ENCODE measurements at places on chromosomes 7 and 10.

DNA sequence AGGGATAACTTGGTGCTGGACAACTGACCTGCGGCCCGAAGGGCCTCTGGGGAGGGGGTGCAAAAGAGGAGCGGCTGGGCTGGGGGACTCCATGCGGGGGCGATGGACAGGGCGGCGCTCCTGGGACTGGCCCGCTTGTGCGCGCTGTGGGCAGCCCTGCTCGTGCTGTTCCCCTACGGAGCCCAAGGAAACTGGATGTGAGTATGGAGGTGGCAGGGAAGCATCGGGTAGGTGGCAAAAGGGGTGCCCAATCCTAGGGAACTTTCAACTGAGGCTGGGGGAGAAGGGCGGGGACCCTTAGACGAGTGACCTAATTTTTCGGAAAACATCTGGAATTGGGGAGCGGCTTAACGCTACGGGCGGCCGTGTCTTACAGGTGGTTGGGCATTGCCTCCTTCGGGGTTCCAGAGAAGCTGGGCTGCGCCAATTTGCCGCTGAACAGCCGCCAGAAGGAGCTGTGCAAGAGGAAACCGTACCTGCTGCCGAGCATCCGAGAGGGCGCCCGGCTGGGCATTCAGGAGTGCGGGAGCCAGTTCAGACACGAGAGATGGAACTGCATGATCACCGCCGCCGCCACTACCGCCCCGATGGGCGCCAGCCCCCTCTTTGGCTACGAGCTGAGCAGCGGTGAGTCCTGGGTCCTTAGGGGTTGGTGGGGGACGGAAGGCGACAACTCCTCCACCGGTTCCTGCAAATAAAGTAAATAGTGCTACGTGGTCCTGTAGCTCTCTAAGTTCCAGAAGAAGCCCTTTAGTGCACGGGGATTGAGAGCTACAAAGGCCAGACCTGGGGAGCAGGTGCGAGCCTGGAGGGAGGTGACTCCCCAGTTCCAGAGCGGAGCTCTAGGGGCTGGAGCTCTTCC is 622 bp downstream of the WNT16 start:
- DNase-seq = no peak

- no peak for DNase-seq
These were observed 56.9 kb downstream of the ZNF92 start for GRCh38 chr7:65430344-65431186.

DNA sequence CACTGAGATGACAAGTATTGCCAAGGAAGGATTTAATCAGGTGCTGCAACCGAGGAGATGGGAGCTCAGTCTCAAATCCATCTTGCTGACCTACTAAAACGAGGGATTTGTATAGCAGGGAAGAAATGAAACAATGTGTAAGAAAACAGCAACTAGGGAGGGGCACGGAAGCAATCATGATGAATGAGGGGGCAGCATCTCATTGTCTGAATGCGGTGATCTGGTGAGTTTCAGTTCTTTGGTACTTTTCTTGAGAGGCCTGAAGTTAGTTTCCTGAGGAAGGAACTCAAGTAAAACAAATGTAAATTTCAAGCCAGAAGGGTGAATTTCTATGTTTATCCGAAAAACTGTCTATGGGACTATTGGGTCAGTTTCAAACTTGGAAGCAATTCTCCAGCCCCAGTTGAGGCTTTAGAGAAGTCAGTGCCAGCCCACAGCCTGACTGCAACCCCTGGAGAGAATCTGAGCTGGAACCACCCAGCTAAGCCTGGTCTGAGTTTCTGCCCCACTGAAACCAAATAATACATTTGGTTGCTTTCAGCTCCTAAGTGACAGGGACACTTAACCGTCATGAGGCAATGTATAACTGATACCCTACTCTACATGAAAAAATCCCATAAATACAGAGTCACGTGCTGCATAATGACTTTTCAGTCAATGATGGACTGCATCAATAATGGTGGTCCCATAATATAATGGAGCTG is 45.8 kb upstream of the TNS3 start:
- no peak for DNase-seq

GRCh38 chr7:149770728-149771636 is 2.4 kb downstream of the ZNF467 start:
- no peak for DNase-seq

- peak; percentile 3 for DNase-seq
These were observed 11.5 kb downstream of the AQP1 start for GRCh38 chr7:30923009-30923773.

DNA sequence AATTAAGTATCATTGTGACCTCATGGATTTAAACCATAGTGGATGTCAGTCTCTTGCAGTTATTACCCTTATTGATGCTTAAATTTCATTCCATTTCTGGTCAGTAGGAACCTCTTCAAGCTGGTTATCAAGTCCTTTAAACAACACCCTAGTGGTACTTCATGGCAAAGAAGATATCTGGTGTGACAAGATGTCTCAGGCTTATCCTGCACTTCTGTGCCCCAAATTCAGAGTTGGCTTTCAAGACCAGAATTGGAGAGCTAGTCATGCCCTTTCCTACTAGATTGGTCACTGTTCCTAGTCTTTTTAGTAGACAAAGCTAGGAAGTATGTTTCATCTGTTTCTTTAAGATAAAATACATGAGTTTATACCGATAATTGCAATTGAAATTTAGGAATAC is 54.9 kb downstream of the KMT2E start:
- no peak for DNase-seq

- no peak for DNase-seq
These were observed 132.4 kb downstream of the CDK14 start for GRCh38 chr7:90728568-90728967.

GRCh38 chr10:10209167-10209566 is 808.5 kb upstream of the CELF2 start:
- DNase-seq = no peak

- no peak for DNase-seq
These were observed 346.6 kb upstream of the BMPER start for GRCh38 chr7:33558549-33559323.

GRCh38 chr7:27917774-27918314 is 177.9 kb downstream of the TAX1BP1 start:
- DNase-seq = no peak

DNA sequence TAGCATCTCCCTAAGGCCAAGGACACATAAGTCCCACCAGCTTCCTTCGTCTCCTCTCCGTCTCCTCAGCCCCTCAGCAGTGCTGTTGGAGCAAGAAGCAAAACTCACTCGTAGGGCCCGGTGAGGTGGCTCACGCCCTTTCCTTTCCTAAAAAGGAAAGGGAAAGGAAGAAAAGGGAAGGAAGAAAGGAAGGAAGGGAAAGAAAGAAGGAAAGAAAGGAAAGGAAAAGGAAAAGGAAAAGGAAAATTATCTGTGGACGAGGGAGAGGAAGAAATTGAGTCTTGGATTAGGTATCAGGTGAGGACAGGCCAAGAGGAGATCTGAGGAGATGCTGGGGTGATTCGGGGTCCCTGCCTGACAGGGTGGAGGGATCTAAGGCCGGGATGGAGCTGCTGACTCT is 3.1 kb upstream of the ZNF316 start:
- no peak for DNase-seq

- no peak for DNase-seq
These were observed 41.1 kb downstream of the ABRAXAS2 start for GRCh38 chr10:124842721-124843120.

- no peak for DNase-seq
These were observed 34.2 kb downstream of the SRI start for GRCh38 chr7:88185650-88186049.

- no peak for DNase-seq
These were observed 5.6 kb upstream of the POM121 start for GRCh38 chr7:72919256-72919775.

GRCh38 chr10:84908491-84908890 is 580.1 kb downstream of the CCSER2 start:
- DNase-seq = no peak
